ENCODE measurements at places on chromosomes 12 and 14.

GRCh38 chr12:57169969-57170368, 22.6 kb upstream of the LRP1-AS start:
- no peak for DNase-seq

- DNase-seq, result no peak
Measured at GRCh38 chr12:92191061-92191460, 45.4 kb upstream of the BTG1 start.

DNA sequence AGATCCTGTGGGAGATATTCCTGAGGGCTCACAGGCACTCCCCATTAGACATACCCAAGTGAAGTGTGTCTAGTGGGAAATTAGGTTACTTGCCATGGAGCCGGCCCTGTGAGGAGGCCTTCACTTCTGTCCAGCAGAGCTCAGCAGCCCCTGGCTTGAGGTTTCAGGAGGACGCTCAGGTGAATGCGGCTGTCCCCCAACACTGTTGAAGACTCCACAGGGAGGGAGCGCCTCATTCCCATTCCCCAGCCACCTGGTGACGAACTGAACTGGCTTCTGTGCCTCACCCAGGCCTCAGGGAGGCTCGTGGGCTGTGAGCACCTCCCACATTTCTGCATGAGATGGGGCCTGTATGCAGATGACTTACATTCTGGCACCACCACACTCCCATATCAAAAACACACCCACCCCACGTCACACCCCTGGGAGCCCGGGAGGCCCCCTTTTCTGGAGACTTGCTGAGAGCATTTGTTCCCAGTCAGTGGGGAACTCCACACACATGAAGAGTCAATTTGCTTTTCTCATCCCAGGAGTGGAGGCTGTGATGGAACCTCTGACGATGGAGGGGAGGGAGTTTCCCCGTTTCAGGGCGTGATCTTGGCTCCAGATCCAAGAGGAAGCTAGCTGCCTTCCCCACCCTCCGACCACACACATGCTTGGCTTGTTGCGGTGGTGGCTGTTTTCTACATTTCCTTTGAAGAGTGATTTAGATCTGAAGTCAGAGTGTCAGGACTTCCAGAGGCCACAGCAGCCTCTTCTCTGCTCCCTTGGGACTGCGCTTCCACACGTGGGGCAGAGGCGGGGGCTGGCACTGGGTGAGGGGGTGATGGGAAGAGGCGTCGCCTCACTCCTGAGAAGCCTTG, 120.7 kb downstream of the ADGRD1 start:
- no peak for DNase-seq

DNA sequence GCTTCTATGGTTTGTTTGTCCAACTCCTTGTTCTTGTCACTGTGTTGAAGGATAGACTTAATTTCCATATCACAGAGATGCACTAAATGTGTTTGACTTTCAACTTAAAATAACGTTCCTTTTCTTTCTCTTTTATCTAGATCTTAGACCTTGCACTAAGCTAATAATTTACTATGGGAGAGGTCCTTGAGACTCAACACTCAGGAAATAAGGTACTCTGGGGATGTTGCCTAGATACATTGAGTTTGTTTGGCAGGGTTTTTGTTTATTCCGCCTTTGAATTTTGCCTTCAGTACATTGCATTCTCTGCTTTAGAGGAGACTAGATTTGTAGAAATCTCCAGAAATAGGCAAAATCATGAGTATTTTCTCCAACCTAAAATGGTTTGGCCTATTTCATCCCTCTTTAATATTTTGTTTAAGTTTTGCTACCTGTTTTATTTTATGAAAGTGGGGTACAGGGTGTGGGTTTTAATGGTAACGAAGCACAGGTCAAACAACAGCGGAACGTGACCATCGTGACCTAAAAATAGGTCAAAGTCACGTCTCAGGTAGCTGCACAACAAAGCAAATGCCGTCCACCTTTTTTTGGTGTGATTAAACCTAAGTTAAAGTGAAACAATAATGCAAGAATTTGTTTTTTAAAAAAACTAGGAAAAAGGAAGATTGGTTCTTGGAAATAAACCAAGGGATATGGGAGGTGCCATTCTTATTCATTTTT, 115.3 kb upstream of the CPSF6 start:
- no peak for DNase-seq

DNA sequence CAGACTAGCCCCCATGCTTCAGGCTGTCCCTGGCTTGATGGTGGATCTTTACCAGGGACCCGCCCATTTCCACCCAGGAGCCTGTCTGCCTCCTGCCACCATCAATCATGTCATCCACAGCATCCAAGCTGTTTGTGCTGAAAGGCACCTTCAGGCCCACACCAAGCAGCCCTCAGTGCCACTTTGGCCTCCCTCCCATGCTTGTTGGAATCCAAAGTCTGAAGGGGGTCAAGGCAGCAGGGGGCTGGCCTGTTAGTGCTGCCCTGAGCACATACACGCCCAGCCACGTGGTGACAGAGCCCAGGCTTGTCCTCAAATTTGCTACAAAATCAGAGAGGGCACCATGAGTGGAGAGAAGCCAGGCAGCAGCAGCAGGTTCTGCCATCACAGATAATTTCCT, 1146.8 kb downstream of the FSCB start:
- DNase-seq, result no peak

GRCh38 chr12:71536279-71536938, 96.8 kb downstream of the LGR5 start:
- no peak for DNase-seq

DNA sequence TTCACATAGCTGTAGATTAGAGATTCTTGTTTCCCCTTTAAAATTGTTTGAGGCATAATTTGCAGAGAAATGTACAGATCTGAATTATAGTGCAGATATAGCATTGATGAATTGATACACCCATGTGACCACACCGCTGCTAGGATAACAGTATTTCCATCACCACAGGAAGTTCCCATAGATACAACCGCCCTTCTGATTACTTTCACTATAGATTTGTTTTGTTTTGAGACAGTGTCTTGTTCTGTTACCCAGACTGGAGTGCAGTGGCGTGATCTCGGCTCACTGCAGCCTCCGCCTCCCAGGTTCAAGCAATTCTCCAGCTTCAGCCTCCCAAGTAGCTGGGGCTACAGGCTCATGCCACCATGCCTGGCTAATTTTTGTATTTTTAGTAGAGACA, 8.8 kb upstream of the ASPG start:
- no peak for DNase-seq

DNA sequence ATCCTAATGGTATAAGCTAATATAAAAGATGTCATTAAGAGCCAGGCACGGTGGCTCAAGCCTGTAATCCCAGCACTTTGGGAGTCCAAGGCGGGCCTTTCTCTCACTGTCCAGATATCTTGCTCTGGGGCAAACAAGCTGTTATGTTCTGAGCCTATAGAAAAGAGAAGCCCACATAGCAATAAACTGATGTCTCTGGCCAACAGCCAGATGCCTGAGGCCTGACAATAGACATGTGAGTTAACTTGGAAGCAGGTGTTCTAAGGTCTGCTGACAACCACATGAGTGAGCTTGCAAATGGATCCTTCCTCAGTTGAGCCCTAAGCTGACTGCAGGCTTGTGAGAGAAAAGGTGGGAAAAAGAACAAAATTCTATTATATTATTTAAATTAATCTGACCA, 25.0 kb downstream of the YAF2 start:
- DNase-seq, result no peak

- no peak for DNase-seq
Measured at GRCh38 chr14:66043921-66044320, 442.2 kb upstream of the CCDC196 start.

- no peak for DNase-seq
Measured at GRCh38 chr12:15276088-15276698, 46.1 kb upstream of the PTPRO start.

DNA sequence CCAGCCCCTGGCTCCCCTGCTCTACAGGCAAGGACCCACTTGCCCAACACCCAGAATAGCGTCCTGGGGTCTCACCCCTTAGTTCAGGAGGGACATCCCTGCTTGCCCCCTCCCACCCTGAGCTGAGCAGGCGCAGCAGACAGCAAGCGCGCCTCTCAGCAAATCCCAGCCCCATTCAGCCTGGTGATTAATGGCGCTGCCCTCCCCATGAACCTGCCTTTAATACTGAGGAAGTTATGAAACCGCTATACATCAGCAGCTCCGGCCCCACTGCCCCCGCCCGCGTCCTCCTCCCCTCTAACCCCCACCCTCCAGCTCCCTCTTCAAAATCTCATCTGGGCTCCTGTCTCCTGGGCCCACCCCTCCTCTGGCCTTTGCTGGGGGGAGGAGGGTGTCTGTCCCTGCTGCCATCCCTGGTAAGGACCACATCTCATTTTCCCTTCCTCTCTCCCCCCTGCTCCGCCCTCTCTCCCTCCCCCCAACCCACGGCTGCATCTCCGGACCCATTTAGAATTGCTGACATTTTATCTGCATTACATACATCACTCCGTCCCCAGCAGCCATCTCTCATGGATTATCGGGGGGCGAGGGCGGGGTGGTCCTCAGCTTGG, 7.1 kb upstream of the SMUG1 start:
- DNase-seq, result no peak

GRCh38 chr14:44942436-44942835, 19.3 kb downstream of the KLHL28 start:
- no peak for DNase-seq

- DNase-seq, result no peak
Measured at GRCh38 chr12:121903202-121903601, 14.6 kb downstream of the PSMD9 start.

Measured in stimulated activated CD4-positive, alpha-beta T cell treated with anti-CD3 and anti-CD28 coated beads, TNF-alpha, amount 100 ng/mL, for 1 hour (primary cell).